ENCODE measurements at places on chromosomes 11 and 22.

DNA sequence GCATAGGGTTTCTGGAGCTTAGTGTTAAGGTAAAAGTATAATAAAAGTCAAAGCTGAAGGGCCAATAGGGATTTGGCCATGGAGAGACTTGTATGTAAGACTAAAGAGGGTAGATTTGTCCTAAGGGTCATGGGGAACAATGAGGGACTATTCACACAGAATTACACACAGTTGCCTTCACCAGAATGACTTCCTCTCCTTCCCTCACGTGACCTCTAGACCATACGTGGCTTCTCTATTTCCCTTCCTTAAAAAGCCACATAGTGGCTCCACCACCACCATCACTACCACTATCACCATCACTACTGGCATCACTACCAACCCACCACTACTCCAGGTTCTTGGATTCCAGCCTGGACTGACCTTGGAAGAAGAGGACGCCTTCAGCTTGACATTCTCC is 2.8 kb downstream of the HPX start:
- no peak for DNase-seq

- DNase-seq, result no peak
These were observed 675.3 kb downstream of the BRD1 start for GRCh38 chr22:49152127-49152938.

- DNase-seq, result no peak
These were observed 25.0 kb upstream of the TUB start for GRCh38 chr11:8055836-8056526.

GRCh38 chr22:39592081-39593065 is 21.8 kb downstream of the CACNA1I start:
- no peak for DNase-seq

DNA sequence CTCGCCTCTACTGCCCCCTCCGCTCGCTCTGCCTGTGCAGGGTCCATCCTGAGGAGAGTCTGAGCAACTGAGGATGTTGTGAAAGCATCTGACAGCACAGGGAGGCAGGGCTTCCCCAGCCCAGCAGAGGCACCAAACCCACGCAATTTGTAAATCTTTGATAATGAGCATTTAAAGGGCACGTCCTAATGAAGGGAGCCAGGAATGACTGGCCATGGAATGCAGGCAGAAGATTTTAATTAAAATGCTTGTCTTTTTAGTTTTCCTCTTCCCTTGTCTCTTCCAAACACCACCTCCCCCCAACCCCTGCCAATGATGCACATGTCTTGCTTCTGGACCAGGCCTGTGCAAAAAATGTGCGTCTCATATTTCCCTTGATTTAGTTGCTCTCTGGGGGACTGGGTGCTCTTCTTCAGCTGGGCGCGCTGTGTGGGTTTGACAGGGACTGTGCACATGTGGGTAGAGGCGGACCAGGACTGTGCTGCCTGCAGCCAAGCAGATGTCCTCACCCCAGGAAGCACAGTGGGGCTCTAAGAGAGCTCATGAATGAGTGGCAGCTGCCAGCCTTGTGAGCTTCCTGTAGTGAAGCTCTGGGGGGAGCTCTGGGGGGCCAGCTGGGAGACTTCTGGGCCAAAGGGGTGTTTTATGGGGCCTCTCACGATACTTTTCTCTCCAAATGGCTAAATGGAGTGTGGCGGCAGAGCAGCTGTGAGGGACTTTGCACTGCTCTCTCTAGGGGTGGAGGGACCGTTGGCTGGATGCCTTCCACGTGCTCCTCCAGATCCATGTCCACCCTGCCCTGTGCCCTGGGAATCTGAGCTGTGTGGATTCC is 273.5 kb downstream of the ST3GAL4 start:
- DNase-seq, result peak; percentile 34

DNA sequence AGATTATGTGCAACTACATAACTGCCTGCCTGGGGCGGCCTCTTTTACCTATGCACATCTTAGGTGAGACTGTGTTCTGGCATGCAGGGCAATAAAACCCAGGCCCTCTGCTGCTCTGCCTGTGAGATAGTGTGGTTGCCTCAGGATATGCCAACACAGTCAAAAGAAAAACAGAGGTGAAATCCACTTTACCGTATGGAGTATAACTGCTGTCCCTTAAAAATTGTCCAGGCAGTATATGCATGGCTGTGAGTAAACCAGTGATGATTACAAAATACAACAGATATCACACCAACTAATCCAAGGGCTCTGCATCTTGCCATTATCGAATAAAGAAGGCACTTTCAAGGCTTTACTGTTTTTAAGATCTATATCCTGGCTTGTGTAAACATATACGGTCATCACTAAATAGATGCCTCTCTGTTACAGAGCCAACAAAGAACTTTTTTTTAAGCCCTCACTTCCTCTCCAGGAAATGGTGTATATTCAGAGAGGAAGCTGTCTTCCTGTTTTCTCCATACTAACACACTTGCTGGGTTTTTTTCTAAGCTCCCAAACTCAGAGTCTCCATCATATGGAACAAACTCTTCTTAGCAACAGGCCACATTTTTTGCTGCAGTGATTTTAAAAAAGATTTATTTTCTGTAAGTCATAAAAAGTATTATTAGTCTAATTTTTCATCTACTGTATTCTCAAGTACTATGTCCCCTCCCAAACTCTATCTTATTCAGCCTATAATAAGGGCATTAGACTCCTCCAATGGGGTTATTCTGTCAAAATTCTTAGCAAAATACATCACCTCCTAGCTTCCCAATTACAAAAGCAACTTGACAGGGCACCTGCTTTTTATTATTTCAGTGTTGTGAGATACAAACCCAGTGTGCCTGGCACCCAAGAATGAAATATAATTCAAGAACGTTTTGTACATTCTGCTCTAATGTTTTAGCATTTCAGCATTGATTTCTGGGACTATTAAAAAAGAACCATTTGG is 135.2 kb downstream of the MAML2 start:
- DNase-seq, result no peak

DNA sequence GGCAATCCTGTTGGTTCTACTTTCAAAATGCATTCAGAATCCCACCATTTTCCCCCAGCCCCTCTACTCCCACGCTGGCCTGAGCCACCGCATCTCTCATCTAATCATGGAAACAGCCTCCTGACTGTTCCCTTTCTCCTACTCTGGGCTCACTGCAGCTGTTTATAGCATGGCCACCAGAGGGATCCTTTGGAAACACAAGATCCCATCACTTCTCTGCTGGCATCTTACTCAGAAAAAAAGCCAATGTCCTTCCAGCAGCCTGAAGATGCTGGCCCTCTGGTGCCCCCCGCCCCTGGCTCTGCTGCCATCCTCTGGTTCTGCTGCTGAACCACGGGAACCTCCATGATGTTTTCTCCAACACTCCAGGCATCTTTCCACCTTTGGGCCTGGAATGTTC is 11.1 kb downstream of the MS4A8 start:
- no peak for DNase-seq

Data from NCI-H1417 treated with DMSO at 0.1 percent for 48 hours (cell line).